Lung (tissue), 17 donors: ENCODE measurements at places on chromosomes 11 and 22. TPM values are rescaled to one million over a fixed set of nuclear protein-coding genes. Genes with fewer than 3 reads are reported as not detected.

Gene TTC36
- 1.6 TPM for total RNA-seq

Gene OR51B5
- total RNA-seq = 4.2 TPM

Gene GLYAT
- not detected for total RNA-seq

Gene VWCE
- 1.2 TPM for total RNA-seq

Gene CD44
- total RNA-seq = 556 TPM

Gene RPL3
- 1,521 TPM for total RNA-seq

Gene CYB5R2
- total RNA-seq = 15.5 TPM

Gene DEUP1
- total RNA-seq = 1.9 TPM

Gene PARVA
- total RNA-seq = 49.6 TPM

Gene MMP7
- total RNA-seq = 30.4 TPM
